EL (cell line): ENCODE measurements at places on chromosomes 3 and 15.

DNA sequence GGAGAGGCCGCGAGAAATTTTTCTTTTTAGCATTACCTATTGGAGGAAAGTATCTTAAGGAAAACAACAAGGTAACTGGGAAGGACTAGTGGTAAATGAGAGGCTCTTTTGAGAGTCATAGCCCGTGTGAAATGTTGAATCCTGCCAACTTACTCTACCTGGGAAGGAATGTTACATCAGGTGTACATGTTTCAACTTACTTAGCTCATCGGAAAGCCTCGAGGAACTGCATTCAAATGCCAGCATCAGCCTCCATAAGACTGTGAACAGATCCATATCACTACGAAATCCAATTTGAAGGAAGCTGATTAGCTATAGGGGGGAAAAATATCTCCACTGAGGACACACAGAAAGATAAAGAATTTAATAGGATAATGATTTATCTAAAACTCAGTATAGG, 72.3 kb upstream of the PDZRN3 start:
- no peak for DNase-seq

DNA sequence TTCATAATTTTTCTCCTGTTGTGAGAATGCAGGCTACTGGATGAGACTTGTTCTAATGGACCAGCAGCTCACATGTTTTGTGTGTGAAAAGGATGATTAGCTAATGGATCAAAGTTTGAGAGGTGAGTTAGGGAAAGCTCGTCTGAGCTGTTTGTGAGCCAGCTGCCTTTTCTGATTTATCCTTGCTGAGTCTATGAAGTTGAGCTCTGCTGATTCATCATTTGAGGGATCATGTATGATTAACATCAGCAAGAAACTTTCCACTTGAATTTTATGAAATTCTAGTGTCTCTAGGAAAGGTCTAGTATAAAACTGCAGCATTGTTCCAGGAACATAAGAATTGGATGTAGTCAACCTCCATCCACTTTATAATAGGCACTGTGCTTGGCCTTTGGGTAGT, 698.7 kb downstream of the NTRK3 start:
- DNase-seq = no peak

GRCh38 chr3:127984241-127984975, 67.8 kb upstream of the SEC61A1 start:
- DNase-seq = peak; percentile 91

DNA sequence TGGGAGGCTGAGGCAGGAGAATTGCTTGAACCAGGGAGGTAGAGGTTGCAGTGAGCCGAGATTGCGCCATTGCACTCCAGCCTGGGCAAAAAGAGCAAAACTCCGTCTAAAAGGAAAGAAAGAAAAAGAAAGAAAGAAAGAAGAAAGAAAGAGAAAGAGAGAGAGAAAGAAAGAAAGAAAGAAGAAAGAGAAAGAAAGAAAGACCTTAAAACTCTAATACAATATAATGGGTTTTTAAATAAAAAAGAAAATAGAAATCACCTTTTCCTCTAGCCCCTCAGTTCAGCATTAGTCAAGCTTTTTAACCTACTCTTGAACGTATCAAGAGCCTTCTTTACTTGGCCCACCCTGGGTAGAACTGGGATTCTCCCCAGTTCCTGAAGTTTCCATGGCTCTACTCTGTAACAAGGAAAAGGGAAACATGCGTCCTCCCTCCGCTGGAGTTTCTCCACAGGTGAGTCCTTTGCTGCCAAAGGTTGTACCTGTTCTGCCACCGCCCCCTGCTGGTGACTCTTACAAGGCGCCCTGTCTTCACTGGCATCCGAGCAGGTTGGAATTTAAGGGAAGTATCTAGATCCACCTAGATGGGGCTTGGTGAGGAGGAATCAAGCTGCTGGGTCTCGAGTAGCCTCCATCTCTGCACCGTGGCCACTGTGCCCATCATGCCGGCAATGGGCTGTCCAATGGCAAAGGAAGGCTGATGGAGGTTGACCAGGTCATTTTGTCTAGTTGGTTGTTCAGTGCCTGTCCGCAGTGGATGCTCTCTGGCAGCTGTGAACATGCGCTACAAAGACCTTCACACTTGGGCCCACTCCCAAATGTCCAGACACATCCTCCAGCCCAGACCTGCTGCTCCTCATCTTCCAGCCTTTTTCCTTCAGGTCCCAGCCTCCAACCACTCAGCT, 20.6 kb upstream of the EPHB3 start:
- DNase-seq = peak; percentile 30

DNA sequence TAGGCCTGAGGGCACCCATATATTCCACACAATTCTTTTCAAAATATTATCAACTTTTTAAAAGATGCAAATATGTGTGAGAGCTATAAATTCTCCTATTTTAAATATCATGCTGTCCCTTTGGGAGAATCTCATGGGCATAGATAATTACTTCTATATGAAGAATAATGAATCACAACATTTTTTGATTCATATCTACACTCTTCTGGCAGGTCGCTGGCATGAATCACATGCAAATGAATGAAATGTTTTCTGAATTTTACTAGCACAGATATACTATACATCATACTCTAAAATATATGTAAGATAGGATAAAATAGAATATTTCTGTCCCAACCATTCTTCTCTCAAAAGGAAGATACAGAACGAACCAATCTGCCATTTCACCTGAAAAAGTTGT, 277.7 kb upstream of the KCNH8 start:
- no peak for DNase-seq
